ENCODE measurements at places on chromosomes 11 and 22.

- no peak for DNase-seq
Observed at GRCh38 chr11:67044496-67044895, 12.2 kb upstream of the RHOD start.

DNA sequence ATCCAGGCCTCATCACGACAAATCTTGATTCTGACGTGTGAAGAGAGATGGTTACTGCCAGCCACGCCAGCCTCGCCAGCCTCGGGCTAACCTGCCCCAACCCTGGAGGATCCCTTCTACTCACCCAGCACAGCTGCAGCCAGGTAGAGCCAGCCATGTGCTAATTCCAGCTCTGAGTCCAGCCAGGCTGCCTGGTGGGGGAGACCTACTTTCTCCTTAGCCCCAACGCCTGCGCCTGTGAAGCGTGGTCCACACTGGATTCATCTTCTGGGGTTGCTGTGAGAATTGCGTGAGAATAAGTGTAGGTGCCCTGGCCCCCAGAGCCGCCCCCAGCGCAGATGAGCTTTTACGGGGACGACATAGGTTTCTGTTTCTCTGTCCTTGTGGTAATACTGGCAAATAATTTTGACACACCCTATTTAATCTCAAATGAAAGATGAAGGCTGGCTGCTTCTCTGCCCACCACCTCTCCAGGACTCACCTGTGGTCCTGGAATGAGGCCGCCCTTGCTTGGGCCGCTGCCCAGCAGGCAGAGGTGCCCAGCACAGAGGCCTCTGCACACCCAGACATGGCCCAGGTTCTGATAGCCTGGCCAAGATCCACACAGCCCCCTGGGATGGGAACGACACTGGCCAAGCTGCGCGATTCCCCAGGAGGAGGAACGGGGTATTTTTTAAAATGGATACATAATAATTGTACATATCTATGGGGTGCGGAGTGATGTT, 528.4 kb downstream of the TBC1D22A start:
- no peak for DNase-seq

- peak; percentile 61 for DNase-seq
Observed at GRCh38 chr11:45771193-45771565, 33.8 kb upstream of the SLC35C1 start.

GRCh38 chr11:64621283-64622019, 30.4 kb downstream of the SLC22A12 start:
- no peak for DNase-seq

- no peak for DNase-seq
Observed at GRCh38 chr22:25654676-25655075, 87.3 kb upstream of the MYO18B start.

GRCh38 chr11:69073469-69073868, 24.7 kb downstream of the TPCN2 start:
- DNase-seq, result no peak

GRCh38 chr11:31069447-31070205, 299.9 kb downstream of the DCDC1 start:
- DNase-seq, result no peak

GRCh38 chr11:12284316-12285050, 92.9 kb upstream of the PARVA start:
- no peak for DNase-seq

GRCh38 chr22:47116426-47117341, 354.2 kb downstream of the TBC1D22A start:
- DNase-seq, result no peak

DNA sequence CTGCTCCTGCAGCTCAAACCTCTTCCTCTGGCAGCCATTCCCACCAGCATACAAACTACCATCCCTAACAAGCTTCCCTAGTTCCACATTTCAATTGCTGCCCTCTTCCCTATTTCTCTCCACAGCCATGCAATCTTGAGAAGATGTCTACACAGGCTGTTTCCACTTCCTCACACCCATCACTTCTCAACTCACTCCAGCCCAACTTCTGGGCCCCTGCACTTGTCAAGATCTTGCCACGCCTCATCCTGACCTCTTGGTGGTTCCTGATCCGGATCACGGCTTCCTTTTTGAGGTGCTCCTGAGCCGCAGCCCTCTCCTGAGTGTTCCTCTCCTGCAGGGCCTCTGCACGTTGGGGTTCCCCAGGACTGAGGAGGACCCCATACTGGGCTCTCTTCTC, 22.6 kb downstream of the RPL27A start:
- DNase-seq, result no peak

GRCh38 chr22:38471237-38471636, 3.3 kb downstream of the KDELR3 start:
- DNase-seq, result no peak

DNA sequence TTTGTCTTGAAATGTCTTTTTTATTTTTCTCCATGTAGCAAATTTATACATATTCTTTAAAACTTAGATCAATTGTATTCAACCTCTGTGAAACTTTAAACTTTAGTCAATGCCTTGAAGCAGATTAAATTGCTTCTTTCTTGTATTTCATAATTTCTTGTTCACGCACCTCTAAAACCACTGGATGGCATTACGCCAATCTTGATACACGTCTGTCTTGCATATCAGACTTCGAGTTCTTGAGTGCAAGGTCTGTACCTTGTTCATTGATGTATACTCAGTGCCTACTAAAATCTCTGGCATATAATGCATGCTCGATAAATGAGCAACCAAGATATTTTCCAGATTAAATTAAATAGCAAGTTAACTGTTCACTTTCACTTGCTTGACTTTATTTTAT, 236.8 kb downstream of the CASP12 start:
- no peak for DNase-seq

- no peak for DNase-seq
Observed at GRCh38 chr11:74418509-74418895, 20.3 kb upstream of the PGM2L1 start.

GRCh38 chr11:36127550-36127949, 161.7 kb downstream of the COMMD9 start:
- DNase-seq, result no peak

- no peak for DNase-seq
Observed at GRCh38 chr11:27296497-27296896, 66.5 kb downstream of the CCDC34 start.

DNA sequence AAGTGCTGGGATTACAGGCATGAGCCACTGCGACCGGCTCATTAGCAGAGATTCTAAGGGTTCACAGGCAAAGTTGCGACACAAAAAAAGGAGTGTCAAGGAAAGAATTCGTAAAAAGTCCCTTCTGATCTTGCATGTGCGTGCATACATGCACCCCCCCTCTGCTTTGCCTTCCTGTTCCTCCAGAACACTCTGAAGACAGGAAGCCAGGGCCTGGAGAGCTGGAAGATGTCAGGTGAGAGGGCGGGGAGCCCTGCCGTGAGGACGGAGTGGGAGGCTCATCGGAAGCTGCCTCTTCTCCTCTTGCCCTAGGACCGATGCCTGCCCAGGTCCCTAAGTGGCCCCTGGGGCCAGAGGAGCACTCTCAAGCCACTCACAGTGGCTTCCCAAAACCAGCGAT, 89.1 kb downstream of the LARGE1 start:
- no peak for DNase-seq

Data from stimulated activated CD8-positive, alpha-beta memory T cell treated with anti-CD3 and anti-CD28 coated beads, Interleukin-4, amount 100 ng/mL, for 4 hours (primary cell).